ENCODE measurements at places on chromosomes 13 and 19. TPM values are rescaled to one million over a fixed set of nuclear protein-coding genes. Genes with fewer than 3 reads are reported as not detected.

The MRPS12 gene
- 44.7 TPM for total RNA-seq

GRCh38 chr13:30466358-30466714 lies 600 bp upstream of the HMGB1 start:
- DNase-seq = no peak

The DZIP1 gene
- total RNA-seq = 30.0 TPM

DNA sequence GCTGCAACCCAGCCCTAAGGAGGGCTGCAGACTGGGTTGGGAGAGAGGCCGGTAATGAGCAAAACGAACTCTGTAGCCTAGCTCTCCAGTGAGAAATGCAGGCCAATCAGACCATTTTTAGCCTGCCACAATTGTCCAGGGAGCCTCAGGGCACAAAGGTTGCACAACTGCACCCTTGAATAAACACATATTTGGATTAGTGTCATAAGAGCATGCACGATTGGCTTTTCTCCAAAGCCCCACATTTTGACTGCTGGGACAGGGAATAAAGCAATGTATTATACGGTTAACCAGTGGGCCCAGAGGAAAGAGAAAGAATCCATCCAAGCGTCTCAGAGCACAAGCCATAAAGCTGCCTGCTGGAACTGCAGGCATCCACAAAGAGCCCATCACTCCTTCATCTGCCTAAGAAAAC lies 729.4 kb upstream of the SGCG start:
- DNase-seq = no peak

- DNase-seq = no peak
Observed at GRCh38 chr13:63542770-63543169, 2127.1 kb upstream of the PCDH20 start.

The PEAK3 gene
- 2.0 TPM for total RNA-seq

- DNase-seq = no peak
Observed at GRCh38 chr19:49150944-49151243, 4.3 kb downstream of the HRC start.

DNA sequence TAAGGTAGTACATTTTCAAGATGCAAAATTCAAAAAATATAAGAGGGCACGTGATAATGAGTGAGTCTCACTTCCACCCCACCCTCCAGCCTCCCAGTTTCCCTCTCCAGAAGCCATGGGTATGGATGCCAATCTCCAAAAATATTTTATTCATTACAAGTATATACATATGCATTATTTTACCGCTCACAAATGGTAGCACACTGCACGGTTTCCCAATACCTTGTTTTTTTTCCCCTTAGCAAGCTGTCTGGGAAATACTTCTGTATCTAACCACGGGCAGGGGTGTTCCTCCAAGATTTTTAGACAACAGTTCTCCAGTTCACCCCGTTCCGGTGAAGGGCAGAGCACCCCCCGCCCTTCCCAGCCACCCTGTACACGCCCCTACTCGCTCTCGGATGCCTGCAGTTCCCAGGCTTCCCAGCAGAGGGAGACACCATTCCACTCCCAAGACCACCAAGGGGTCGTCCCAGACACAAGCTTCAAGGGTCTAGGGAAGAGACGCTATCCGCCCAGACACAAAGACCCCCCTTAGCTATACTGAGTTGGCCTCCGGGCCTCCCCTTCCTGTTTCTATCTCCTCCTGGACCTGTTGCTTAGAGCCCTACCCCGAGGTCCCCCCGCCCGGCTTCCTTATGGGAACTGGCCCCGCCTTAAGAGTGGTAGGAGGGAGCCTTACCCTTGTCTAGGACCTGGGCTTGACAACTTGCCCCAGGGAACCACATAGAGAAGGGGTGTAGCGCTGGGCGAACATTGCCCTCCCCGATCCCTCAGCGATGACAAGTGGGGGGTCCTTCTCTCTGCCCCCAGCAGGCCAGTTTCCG lies 1.1 kb upstream of the FXYD3 start:
- DNase-seq = no peak

GRCh38 chr19:44647144-44647543 lies 3.4 kb downstream of the PVR start:
- DNase-seq = no peak

DNA sequence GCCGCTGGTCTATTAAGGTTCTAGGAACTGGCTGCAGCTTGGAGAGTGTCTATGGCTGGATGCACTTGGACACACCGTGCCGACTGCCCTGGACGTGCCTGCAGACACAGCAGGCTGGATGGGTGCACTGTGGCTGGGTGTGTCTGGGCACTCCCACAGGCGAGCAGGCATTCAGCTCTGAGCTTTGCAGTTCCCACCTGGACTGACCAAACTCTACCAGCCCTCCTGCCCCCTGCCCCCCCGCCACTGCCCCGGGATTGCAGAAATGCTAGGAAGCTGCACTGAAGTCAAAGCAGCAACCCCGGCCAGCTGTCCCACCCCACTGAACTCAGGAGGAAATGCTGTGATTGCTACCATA lies 7.0 kb upstream of the LRP3 start:
- DNase-seq = no peak

- DNase-seq = no peak
Observed at GRCh38 chr13:93620181-93620765, 393.7 kb downstream of the GPC6 start.

- no peak for DNase-seq
Observed at GRCh38 chr13:76048675-76049375, 412.7 kb downstream of the LMO7 start.

GRCh38 chr19:18607226-18608101 lies 865 bp upstream of the CRLF1 start:
- no peak for DNase-seq

DNA sequence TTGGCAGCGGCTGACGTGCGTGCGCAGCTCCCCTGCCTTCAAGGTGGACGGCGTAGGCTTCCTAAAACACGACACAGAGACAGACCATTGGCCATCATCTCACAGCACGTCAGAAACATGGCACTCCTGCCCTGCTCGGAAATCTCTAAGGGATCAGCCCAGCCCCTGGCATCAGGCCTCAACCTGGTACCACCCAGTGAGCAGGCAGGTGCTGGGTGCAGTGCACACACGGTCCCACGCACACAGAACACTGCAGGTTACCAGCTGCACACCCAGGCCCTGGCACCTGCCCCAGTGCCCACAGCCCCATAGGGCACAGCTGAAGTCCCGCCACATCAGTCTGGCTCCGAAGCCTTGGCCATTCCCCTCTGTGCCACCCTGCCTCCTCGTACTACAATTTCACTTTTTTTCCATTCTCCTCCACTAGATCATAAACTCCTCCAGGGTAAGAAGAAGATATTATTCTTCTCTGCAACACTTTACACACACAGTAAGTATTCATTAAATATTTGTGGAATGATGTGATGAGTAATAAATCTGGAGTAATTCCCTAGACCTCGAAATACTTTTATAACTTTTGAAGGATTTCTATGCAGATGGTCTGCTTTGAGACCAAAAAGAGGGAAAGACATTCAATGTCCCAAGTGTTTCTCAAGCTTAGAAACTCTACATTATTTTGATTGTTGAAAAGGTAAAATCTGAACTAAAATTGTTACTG lies 156.4 kb downstream of the COL4A1 start:
- no peak for DNase-seq

The GAPDHS gene
- not detected for total RNA-seq

The ANKRD24 gene
- total RNA-seq = 0.25 TPM

DNA sequence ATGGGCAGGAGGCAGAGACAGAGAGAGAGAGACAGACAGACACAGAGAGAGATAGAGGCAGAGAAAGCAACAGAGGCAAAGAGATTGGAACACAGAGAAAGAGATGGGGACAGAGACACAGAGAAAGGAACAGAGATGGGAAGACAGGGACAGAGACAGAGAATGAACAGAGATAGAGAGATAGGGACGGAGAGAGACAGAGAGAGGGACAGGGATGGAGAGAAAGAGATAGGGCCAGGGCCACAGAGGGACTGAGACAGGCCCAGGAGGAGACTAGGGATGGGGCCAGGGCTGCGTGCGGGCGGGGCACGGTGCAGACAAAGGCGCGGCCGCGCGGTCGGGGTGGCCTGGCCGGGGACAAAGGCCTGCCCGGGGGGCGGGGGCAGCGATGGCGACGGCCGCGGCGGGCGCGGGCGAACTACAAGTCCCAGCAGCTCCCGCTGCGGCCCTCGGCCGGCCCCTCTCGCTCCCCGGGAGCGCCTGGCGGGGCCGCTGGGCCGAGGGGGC lies at the start of gene ZNF358:
Gene ZNF358 (plus strand): TSS at position 459 of the 507 bp plus-strand sequence. CDS start 3,140 bp downstream, outside the sequence.
- no peak for DNase-seq

- no peak for DNase-seq
Observed at GRCh38 chr13:99041788-99042187, 63.9 kb upstream of the DOCK9 start.

DNA sequence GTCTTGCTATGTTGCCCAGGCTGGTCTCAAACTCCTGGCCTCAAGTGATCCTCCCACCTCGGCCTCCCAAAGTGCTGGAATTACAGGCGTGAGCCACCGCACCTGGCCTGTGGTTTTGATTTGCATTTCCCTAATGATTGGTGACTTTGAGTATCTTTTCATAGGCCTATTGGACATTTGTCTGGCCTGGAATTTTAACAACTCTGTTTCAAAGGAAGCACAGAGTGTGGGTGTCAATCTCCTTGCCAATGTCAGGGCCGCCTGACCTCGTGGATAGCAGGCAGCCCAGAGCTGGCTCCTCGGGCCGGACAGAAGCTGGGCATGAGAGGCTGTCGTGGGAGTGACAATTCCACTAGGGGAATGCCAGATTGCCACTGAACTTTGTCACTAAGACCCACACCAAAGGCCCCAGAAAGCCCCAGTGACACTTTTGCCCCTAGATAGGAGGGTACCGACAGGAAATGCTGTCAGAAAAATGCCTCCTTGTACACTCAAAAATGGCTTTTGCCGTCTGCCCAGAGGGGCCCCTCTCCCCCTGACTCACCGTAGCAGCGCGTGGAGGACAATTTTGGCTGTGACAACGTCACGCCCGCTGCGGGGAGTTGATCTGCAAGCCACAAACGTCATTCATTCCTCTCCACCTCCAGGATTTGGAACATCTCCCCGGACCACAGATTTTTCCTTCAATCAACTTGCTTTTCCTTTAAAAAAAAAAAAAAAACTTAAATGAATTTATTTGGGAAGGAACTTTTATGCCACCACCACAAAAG lies 11.7 kb upstream of the ADGRE5 start:
- DNase-seq = no peak

The ATP8B3 gene
- 3.2 TPM for total RNA-seq

The MYH14 gene
- total RNA-seq = 51.6 TPM

The BEST2 gene
- total RNA-seq = 1.2 TPM

- DNase-seq = no peak
Observed at GRCh38 chr19:15733895-15734294, 3.9 kb upstream of the OR10H3 start.

The SH3GL1 gene
- 65.6 TPM for total RNA-seq

- no peak for DNase-seq
Observed at GRCh38 chr13:29936051-29936813, 85.8 kb upstream of the UBL3 start.

The ZNF563 gene
- total RNA-seq = 1.5 TPM

GRCh38 chr19:48351341-48351752 lies 12.4 kb downstream of the TMEM143 start:
- DNase-seq = no peak

The MIA gene
- 11.0 TPM for total RNA-seq

All from vagina (tissue), 2 donors.